ENCODE measurements at places on chromosomes 5 and 9.

- no peak for DNase-seq
Observed at GRCh38 chr5:67047160-67047559, 149.4 kb downstream of the CD180 start.

DNA sequence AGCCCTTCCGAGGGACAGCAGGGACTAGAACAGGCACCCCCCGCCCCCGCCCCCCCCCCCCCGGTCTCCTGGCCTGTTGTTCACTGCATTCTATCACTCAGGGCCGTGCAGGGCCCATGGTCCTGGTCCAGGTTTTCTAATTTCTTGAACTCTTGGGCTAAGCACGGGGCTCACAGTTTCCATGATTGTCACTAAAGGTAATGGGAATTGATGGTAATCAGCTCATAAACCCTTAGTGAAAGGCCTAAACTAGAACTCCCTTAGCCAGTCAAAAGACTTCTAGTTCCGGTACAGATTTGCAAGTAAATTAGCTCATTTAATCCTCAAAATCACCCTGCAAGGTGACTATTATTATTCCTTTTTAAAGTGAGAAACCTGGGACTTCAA is 14.7 kb upstream of the PWWP2A start:
- no peak for DNase-seq

GRCh38 chr5:36035696-36036095 is 31.0 kb downstream of the UGT3A2 start:
- DNase-seq = no peak

DNA sequence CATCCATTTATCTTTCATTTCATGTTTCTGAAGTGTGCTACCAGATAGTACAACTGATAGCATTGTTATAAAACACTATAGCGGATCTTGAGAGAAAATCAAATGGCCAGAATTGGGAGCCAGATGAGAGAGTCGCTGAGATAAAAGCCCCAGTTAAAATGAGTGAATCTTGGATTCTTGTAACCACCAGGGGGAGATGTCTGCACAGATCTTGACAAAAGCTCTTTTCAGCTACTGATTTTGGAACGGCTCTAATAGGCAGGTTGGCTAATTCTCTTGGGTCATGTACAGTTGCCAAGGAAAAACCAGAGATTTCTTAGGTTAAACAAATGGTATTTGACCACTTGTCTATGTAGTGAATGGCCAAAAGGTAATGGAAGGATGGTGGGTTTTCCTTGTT is 21.7 kb downstream of the F2RL2 start:
- DNase-seq = no peak

DNA sequence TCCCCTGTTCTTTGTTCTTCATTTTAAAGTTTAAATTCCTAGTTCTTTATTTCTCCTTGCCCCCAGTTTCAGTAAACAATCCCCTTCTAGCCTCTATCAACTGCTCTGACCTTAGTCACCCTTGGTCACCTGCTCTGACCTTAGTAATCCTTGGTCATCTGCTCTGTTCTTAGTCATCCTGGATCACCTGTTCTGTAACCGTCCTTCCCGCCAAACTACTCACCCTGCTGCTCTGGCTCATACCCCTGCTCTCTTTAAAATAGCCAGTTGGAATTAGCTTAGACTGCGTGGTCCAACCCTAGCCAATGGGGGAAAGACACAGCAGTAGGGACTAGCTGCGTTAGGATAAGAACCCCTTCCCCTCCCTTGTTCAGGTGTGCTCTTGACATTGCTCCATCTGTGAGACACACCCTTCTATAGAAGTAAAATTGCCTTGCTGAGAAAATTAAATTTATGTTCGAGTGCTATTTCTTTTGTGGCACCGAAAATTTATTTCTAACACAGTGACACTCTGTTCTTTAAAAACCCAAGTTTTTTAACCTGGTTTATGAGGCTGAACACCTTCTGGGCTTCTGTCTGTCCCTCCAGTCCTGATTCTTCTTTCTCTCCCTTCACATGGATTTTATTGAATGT is 3.8 kb downstream of the PRRC1 start:
- DNase-seq = no peak

DNA sequence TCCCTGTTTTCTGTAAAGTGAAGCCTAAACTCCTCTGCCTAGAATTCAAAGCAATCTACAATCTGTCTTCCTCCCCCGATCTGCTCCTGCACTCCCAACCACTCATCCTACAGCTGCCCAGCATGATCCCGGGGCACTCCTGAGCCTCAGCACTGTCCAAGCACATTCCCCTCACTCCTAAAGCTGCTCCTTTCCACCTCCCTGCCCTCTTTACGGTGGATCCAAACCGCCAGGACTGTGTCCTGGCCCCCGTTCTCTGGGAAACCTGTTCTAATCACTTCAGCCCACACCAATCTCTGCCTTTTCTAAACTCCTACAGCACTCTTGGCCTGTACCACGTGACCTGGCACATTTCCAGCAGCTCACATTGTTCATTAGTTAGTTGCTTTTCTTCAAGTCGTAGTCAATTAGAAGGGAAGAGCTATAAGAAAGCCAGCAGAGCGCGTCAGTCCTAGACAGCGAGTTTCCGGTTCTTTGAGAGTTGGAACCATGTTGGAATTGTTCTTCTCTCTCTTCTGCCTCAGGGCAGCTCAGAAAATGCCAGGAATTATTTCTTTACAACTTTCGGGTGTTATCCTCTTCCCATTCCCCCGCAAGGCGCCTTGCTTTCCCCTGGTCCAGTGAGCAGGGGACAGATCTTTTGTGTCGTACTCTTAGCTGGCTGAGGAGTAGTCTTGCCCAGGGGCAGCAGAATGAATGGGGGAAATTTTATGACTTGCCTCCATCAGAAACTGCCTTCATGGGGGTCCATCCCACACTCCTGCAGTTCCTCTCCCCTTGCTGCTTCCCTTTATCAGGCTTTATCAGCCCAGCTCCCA is 60.7 kb downstream of the NRG2 start:
- no peak for DNase-seq

DNA sequence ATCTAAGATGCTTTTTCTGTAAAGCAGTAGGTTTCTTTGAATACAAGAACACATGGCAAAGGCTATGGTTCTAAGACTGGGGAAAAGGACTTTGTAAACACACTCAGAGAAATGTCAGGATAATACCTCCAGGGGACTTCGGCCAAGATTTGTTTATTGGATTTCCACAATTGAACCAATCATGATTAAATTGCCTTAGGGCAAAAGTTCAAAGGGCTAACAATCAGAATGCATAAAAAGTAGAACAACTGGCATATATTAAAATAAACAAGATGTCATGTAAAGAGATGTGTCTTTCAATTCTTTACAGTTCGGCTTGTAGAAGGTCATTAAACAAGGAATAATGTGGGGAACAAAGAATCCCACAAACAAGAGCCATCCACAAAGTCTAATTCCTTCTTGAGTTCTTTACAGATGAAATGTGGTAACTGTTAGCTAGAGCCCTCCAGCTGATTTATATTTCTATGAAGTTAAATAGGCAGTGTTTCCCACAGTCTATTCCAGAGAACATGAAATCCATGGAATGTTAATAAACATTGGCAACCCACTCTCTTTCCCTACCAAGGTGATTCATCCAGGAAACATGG is 565.5 kb downstream of the ZNF608 start:
- DNase-seq = no peak

DNA sequence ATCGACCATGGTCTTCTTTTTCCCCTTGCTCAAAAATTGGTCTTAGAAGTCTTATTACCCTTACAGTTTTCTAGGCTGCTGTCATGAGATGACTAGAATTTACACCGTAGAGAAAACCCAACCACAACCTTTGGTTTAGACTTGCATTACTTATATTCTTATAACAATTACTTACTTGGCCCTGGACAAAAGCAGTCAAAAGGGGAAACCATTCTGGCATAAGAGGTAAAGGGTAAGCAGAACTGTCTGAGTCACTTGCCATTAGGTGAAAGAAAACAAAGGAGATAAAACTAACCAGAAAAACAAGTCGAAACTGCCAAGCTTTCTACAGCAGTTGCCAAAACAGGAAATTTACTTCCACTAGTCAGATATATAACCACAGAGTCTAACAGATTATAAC is 17.9 kb downstream of the TMEM245 start:
- no peak for DNase-seq

- DNase-seq = no peak
Observed at GRCh38 chr9:512555-513272, 298.0 kb downstream of the DOCK8 start.

DNA sequence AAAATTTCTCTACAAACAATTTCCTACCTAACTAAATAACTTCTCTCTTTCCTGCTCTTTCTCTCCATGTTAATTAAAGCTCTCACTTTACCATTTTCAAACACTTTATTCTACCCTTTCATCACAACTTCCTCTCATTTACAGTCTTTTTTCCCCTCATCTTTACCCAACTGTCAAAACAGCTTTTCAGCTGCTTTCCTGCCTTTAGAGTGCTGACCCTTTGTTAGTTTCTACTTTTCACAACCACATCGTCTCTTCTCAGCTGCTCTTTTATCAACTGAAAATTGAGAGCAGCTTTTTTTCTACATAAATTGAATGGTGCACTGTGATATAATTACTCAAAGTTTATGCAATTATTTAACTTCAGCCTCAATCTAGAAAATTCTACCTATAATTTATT is 3.1 kb upstream of the HOMER1 start:
- DNase-seq = no peak
